ENCODE measurements at places on chromosomes 6 and 20.

DNA sequence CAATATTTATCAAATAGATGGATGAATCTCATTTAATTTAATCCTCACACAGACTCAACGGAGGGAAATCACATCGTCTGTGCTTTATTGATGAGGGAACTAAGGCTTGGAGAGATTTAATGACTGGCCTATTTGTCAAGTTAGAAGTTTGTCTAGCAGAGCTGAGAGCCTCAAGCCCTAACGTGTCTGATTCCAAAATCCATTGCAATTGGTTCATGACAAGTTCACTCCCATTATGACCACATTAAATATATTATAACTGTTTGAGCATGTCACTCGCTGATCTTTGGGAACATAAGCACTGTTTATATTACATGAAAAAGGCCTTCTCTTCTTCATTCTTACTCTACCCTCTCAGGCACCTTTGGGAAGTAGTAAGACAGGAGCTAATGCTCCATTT is 89.4 kb upstream of the SIRPA start:
- DNase-seq: no peak

DNA sequence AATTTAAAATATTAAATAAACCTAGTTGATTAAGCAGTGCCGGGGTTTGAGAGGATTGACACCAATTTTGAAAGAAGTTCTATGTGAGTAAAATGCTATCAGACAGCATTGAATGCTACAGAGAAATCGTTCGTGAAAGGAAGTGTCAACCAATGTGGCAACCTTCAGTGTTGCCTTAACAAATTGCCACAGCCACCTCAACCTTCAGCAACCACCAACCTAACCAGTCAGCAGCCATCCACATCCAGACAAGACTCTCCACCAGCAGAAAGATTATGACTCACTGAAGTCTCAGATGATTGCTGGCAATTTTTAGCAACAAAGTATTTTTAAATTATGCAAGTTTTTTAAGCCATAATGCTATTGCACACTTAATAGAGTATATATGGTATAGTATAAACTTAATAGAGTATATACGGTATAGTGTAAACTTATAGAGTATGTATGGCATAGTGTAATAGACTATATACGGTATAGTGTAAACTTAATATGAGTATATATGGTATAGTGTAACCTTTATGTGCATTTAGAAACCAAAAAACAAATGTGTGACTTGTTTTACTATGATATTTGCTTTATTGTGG is 65.3 kb upstream of the ID4 start:
- DNase-seq: no peak

- no peak for DNase-seq
Measured at GRCh38 chr20:44419131-44419844, 56.4 kb upstream of the TTPAL start.

GRCh38 chr6:38514399-38514798 is 125.3 kb downstream of the BTBD9 start:
- DNase-seq: no peak

DNA sequence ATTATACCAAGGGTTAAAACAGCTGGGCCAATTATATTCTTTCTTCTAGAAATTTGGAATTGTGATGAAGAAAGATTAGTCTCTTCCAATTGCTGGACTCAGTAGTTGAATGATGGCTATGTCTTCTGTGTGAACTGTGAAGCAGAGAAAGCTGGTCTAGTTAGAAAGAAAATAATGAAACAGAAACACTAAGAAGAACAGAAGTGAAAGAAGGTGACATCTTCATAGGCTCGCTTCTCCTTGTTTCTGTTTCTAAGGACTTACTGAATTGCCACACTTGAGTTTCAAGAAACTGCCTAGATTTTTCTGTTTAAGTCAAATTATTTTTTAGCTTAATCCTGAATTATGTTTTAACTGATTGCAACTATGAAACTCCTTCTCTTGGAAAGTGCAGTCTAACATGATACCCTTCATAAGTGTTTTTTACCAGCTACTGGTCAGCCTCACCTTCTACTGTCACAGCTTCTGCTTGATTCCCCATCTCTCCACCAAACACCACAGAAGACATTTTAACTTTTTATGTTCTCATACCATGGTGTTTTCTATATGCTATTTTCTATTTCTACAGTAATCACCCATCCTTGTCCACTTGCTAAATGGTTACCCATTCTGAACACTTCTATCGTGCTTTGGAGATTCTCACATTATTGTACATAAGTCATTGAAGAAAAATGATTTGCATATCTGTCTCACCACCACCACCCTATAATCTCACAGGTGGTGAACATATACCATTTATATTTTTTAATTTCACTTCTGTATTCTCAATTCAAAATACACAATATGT is 268.8 kb downstream of the GRIK2 start:
- no peak for DNase-seq

DNA sequence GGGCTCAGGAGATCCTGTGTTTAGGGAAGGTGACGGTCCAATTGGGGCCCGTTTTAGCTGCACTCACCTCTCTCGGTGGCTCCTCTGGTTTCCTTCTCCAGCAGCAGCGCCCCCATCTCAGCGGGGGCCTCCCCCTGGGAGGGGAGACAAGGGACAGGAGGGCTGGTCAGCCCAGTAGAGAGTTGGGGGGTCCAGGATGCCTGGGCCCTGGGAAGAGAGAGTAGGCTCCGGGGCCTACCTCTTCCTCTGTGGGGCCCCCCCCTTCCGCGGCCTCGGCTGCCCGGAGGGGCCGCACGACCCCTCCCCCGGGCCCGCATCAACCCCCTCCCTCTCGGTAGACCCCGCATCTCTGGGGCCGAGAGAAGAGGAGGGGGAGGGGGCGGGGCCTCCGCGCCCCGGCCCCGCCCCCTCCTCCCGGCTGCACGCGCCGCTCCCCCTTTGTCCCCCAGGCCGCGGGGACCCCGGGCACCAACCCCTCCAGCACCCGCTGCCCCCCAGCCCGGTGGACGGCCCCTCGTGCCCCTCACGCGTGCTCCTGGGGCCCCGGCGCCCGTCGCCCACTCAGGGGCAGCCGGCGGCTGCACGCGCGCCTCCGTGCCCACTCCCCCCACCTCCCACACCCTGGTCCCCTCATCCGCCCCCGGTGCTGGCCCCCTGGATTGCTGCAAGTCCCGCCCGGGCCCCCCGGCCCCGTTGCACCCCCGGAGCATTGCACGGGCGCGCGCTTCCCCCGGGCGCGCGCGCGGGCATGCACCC is 464 bp downstream of the EHMT2 start:
- peak; percentile 69 for DNase-seq

- DNase-seq: no peak
Measured at GRCh38 chr6:11218538-11219399, 13.7 kb downstream of the NEDD9 start.

- DNase-seq: no peak
Measured at GRCh38 chr6:134070271-134070670, 17.8 kb upstream of the SLC2A12 start.

- DNase-seq: no peak
Measured at GRCh38 chr6:70164556-70164955, 138.3 kb downstream of the COL9A1 start.

DNA sequence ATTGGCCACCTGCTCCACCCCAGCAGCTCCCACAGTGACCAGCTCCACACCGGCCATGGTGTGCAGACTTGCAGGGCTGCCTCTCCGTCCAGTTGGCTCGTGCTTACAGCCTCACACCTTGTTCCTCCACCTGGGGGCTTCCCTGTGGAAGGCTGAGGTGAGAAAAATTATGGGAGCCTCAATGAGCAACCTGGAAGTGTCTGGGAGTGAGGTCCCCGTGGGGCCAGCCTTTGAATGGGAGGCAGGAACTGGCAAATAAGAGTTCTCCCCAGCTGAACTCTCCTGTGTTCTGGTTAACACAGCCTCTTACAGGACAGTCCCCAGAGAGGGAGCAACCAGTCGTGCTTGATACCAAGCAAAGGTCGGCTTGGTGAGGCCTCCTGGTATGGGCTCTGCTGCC is 3.8 kb upstream of the PFDN4 start:
- DNase-seq: no peak

DNA sequence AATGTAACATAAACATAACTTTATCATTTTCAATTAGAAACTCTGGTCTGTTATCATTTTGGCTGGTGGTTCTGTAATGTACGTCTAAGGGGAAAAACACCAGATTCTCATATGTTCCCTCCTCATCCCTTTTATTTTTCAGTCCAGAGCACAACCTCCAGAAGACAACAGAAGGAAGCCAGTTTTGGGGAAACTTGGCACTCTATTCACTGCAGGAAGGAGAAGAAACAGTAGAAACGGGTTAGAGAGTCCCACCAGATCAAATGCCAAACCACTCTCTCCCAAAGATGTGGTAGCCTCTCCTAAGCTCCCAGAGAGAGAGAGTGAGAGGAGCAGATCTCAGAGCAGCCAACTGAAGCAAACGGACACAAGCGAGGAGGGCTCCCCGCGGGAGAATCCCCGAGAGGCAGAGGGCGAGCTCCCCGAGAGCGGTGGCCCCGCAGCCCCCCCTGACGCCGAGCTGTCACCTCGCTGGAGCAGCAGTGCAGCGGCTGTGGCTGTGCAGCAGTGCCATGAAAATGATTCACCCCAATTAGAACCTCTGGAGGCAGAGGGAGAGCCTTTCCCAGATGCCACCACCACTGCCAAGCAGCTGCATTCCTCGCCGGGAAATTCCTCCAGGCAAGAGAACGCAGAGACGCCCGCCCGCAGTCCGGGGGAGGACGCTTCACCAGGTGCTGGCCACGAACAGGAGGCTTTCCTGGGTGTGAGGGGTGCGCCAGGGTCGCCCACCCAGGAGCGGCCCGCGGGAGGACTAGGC is 117.8 kb downstream of the RTN4IP1 start:
- peak; percentile 77 for DNase-seq

DNA sequence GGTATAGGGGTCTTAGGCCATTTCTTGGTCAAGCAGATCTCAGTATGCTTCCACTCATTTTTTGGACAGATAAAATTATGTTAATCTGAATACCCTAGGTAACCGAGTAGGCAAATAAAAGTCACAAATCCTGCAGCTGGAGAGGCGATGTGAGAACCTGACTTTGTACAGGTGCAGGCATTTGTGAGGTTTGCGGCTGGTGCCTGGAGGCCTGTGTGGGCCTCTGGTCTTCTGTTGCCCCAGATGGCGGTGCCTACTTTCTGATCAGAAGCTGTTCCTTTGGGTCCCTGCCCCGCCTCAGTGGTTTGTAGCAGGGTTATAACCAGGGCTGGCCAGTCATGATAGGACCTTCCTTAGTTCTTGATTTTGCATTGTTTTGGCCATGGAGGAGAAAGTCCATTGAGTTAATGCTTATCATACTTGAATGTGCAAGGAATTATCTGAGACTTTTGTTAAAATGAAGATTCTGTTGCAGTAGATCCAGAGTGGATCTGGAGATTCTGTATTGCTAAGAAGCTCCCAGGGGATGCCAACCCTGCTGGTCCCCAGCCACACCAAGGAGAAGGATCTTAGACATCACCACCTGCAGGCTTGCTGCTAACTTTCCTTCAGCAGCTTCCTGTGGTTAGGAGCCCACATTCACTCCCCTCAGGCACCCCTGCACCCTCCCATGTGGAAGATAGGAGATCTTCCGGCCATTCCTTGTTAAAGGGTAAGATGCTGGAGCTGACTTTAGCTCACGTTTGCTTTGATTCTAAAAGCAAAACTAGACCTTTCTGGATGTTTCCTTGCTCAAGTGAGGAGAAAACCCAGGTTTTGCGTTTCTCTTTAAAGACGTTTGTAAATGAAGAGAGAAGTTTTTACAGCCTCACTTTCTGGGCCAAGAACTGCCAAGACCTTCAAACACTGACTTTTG is 50.7 kb downstream of the LRRC1 start:
- DNase-seq: no peak

GRCh38 chr6:37612475-37612874 is 85.2 kb downstream of the MDGA1 start:
- DNase-seq: no peak

Measured in activated CD8-positive, alpha-beta memory T cell treated with anti-CD3 and anti-CD28 coated beads for 24 hours (primary cell).